ENCODE measurements at places on chromosomes 7 and 10.

GRCh38 chr10:114403541-114404161 lies 651 bp downstream of the AFAP1L2 start:
- DNase-seq = peak; percentile 36

DNA sequence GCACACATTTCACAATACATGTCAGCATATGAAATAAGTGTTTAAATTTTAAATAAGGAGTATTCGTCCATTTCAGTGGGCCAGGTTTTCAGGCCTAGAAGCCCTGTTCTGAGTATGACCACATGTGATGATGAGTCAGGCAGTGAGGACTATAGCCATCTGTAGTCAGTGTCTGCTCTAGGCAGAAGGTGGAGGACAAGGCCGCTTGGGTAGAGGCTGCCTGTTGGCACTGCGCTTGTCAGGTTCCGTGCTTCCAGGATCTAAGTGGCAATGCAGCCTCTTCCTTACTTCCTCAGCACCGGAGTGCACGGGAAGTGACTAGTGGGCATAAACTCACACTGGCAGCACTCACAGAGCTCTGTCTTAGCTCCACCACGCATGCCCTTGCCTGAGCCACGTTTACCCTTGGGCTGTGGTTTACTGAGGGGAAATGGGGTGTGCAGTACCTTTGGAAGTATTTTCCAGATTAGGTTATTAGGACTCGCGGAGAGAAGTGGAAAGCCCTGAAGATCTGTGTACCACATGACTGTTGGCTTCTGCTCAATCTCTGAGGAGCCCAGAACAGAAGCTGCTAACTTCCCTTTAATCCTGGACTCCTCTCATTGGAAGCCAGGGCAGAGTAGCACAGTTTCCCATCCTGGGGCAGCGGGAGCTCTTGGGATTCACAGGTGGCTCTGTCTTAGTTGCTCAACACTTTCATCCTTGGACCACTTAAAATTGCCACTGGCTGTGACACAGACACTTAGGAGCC lies 87.5 kb upstream of the GJD4 start:
- DNase-seq = no peak

GRCh38 chr10:33273295-33274002 lies 61.0 kb downstream of the NRP1 start:
- no peak for DNase-seq

DNA sequence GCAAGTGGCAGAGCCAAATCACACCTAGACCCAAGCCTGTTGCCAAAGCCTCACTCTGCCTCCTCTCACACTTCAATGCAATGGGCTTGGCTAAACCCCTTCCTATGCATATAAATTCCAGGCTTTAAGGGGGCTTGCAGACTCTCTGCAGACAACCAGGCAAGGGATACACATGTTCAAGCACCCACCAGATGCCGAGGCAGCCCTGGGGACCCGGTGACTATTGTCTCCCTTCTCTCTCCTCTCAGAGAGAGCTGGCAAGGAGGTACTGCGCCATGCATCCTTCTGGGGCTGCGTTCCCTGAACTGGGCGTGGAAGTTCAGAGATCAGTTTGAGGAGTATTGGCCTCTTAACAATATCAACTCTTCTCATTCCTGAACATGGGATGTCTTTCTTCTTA lies 131.2 kb downstream of the ARHGAP22 start:
- DNase-seq = no peak

- DNase-seq = no peak
These were observed 137.5 kb upstream of the PRPS1L1 start for GRCh38 chr7:18165166-18165565.
